ENCODE measurements at places on chromosomes 5 and 9. TPM values are rescaled to one million over a fixed set of nuclear protein-coding genes. Genes with fewer than 3 reads are reported as not detected.

DNA sequence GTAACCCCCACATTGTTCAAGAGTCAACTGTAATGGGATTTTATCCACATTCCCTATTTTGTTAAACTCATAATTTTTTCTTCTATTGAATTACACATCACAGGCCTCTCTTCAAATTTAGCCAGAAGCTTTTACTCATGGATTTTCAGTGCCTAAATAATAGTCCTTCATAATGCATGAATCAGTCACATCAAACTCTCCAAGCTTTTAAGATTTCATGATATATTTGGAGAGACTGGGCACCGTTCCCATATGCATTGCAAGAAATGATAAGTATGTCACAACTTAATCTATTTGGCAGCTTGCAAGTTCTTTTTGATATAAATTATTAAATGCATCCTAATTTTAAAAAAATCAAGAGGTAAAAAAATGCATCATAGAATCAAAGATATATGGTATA is 465.9 kb downstream of the DMAC1 start:
- DNase-seq, result no peak

DNA sequence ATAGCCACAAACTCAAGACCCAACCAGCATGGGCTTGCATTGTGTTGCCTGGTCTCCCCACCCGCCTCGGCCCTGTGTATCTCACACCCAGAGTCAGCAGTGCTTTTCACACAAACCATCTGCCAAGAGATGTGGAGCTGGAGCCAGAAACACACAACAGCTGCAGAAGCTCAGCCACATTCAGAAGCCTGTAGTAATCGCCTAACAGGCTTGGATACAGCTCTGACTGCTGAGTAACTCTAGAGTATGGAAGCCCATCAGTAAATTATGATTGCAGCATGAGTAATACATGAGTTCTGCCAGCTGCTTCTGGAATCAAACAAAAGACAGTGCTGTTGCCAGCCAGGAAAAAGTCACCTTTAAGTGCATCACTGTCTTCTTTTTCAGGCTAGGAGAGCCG is 16.0 kb downstream of the TEK start:
- peak; percentile 53 for DNase-seq

GRCh38 chr5:13913962-13914361 is 30.5 kb downstream of the DNAH5 start:
- no peak for DNase-seq

- DNase-seq, result no peak
Observed at GRCh38 chr5:19616701-19617215, 371.2 kb downstream of the CDH18 start.

HTR4 gene
- total RNA-seq, result not detected

All from PC-9 (cell line).